ENCODE measurements at places on chromosomes 5 and 9.

DNA sequence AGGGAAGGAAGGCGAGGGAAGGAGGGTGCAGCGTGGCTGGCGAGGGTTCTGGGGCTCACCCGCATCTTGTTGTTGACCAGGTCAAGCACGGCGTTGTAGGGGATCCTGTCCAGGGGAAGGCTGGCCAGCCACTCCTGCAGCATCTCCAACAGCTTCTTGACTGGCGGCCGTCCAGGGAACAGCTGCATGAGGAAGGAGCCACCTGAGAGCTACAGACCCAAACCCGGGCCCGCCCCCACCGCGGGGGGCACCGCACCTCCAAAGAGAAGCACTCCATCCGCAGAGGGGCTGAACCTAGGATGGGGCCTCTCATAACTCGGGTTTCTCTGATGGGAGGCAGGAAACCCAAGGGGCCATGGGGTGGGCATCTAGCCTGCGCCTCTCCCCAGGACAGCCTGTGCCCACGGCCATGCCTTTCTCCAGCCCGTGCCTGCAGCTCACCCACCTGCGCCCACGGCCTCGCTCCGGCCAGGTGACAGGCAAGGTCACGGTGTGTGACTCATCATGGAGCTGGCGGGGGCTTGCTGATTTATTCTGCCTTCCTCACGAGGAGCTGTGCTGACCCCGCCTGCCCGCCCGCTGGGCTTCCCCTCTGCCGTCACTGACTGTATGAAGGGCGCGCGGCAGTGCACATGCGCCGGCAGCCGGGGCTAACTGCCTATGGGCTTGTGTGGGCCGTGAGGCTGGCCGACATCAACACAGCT lies 11.8 kb upstream of the LHX3 start:
- DNase-seq: no peak

GRCh38 chr5:140055152-140055551 lies 12.1 kb upstream of the NRG2 start:
- DNase-seq: no peak

DNA sequence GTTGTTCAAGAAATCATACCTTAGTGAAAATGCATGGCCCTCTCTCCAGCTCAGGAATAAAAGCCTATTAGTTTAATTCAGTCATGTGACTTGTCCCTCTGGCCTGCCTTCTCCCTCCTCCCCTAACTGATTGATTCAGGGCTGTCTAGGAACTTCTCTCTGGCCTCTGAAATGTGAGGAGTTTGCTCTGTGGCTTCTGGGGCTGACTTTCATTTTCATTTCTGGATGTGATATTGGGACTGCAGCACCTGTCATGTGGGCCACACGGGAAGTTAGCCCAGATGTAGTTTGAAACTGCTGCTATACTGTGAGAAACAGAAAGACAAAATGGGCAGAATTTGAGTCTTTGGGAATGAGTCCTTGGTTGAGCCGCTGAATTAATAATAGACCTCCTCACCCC lies 44.8 kb downstream of the PARP8 start:
- DNase-seq: no peak

GRCh38 chr9:81234924-81235610 lies 454.3 kb downstream of the TLE1 start:
- no peak for DNase-seq

GRCh38 chr5:38766151-38766550 lies 79.7 kb upstream of the OSMR start:
- DNase-seq: no peak

- DNase-seq: no peak
Measured at GRCh38 chr5:34627794-34628193, 28.3 kb upstream of the RAI14 start.

- DNase-seq: no peak
Measured at GRCh38 chr5:127758766-127759283, 55.6 kb downstream of the CCDC192 start.

DNA sequence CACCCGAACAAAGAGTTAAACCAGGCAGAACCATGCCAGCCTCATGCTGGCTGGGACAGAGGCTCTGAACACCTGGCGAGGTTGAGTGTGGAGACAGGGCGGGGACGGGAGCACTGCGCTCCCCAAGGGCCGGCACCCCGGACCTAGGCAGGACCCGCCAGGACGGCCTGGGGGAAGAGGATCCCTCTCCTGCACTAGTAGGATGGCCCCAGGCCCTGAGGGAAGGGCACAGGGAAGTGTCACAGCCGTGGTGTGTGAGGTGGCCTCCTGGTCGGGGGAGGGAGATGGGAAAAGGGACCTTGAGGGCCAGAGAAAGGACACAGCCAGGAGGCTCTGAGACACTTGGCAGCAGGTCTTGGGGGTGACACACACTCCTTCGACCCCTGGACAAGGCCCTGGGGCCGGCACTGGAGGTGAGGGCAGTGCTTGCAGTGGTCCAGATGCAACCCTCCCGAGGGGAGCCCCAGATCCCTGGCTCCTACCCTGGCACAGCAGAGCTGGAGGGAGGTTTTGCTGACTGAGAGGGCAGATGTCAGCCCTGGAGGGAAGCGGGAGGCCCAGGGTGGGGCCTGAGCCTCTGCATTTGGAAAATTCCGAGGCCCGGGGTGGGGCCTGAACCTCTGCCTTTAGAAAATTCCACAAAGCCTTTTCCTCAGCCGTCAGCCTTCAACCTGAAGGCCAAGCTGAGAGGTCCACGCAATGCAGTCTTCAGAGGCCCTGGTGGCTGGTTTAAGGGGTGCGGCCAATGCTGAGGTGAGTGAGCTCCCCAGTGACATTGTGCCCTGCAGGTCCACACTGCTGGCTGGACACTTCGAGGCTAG lies 24.8 kb upstream of the TERT start:
- DNase-seq: no peak

DNA sequence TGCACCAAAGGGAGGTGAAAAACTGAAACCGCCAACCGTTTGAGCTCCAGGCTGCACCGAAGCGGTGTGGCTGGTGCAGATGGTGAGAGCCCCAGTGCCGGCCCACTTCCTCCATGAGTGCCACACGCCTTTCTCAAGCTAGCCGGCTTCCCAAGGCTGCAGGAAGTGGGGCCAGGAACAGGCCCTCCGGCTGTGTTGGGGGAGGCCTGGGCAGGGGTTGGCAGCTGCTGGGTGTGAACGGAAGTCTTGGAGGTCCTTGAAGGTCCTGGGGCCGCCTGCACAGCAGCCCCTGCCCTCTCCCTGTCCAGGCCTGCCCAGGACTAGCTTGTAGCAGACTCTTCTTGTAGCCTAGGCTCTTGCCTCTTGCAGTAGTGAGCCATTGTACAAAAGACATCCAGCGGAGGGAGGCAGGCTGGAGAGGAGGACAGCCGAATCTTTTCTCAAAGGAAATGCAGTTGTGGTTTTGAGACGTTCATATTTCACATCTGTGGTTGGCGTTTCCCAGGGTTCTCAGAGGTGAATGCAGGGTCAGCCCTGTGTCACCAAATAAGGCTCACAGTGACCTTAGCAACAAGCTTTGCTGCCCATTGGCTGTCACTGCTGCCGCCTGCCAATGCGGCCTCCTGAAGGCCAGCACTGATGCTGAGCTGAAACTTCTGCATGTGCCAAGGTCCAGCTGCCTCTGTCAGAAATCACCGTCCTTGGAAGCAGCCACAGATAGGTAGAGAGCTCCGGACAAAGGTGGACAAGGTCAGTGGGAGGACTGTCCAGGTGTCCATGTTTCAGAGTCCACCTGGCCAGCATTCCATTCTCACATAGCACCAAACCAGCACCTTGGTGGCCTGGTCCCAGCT lies 23.9 kb downstream of the IRF1 start:
- no peak for DNase-seq

- DNase-seq: no peak
Measured at GRCh38 chr9:115008536-115009270, 78.3 kb upstream of the TNFSF8 start.

DNA sequence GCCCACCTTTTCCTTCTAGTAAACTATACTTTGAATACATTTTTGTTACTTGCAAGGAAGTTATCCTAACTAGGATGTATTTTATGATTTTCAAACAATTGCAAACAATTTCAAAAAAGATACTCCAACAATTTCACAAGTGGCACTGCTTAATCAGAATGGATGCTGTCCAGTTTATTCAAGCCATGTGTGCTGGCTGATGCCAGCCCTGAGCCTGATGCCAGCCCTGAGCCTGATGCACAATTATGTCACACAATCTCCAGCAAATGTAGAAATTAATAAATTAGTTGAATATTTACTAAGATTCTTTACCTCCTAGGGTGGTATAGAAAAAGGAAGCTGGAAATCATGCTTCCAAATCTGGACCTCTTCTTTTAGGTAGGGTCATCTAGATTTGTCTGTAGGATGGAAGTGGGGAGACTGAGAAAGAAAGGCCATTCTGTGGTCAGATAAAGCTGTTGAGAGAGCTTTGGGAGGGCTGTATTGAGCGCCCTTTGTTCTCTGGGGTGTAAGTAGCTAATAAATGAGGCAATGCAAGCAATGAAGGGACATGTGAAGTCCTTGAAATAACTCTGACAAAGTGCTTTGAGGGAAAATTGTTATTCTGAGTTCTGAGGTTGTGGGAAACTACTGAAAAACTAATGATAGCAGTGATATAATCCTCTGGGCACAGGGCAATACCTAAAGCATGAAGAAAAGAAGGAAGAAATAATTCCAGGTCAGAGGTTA lies 5.8 kb upstream of the C6 start:
- no peak for DNase-seq

DNA sequence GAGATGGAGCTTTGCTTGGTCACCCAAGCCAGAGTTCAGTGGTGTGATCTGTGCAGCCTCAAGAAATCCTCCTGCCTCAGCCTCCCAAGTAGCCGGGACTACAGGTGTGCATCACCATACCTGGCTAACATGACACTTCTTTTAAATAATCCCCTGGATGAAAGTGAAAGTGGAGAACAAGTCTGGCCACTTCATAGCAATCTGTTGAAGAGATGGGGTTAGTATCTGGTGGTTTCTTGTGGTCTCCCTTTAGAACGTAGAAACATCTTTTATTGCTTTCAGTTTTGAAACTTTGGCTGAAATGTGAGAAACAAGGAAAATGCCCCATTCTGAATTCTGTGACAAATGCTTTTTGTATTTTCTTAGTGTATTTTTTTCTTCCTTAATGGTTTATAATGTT lies 452.5 kb upstream of the RIOK2 start:
- DNase-seq: no peak

DNA sequence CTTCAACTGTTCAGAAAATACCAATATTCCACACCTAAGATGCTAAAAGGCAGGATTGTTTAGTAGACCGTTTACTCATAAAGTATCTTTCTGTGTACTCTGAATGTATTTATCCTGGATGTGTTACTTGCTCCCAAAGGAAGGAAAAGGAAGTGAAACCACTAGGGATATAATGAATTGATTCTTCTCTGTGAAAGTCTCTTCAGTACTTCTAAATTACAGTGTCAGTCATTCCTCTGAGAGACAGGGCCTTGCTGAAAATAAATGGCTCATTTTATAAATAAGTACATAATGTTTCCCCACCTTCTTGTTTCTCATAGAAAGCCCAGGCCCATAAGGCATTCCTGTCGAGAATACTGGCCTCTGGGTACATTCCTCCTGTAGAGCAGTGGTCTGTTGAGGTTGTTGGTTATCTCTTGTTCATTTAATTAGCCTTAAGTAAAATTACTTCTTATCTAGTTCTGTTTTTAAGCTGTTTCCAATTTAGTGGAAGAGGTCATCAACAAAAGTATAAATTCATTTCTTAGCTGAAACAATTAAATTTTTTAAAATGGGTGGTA lies 1.6 kb downstream of the HAPLN1 start:
- DNase-seq: no peak

DNA sequence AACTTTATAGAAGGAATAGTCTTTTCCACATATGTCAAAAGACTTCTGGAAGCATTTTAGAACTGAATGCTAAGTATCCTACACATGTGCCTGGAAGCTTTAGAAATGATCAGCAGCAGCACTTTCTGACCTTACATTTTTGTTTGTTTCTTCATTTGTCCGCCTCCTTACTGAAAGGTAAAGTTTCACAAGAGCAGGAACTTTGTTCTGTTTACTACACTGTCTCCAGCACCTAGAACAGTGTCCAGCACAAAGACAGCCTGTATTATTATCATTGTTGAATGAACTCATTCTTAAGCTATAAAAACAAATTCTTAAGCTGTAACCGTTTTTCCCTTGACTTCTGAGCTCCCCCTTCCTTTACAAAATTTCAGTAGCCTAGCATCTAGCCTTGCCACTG lies 14.8 kb downstream of the PIP5K1B start:
- DNase-seq: no peak

DNA sequence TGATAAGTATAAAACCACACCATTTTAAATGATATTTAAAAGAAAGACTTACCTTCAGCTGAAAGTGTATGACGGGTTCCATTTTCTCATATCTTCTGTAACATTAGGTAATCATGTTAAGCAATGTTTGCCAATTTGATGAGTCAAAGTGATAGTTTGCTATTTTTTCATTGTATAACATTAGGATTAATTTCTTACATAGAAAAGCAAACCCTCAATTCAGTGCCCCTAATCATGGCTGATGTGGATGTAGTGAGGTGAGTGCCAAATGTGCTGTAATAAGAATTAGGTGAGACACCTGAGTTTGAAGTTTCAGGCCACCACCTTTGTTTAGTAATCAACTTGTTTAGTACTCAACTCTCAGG lies 68.0 kb downstream of the UNC13B start:
- DNase-seq: no peak

DNA sequence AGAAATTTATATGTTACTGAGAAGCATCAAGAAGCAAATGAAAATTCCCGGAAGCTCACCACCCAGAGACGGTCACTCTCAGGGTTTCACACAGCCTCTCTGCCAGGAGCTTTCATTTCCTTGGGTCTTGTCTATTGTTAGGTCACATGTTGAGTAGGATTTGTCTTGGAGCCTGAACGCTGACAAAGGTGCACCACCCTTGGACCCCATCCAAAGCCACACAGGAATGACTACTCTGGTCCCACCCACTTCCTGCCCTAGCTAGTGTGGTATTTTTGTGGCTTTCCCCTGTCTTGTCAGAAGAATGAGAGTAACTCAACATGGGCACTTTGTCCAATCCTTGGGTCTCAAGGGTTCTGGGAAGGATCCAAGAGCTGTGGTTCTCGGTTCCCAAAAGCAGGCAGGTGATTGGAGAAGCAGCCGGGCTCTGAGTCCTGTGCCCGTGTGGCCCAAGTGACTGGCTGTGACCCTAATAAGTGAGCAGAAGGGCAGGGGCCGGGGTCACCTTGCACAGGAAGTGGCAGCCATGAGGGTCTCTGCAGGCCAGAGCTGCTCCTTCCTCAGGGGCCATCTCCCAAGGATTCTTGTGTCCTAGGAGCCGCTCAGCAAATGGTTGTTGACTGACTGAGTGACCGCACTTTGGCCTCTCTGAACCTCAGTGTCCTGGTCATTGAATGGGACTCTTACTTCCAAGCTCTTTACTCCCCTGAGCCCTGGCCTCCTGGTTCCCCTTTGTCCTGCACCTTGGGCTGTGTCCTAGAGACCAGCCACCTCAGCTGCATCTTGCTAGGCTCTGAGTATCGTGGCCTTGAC lies 6.9 kb downstream of the FGD3 start:
- peak; percentile 72 for DNase-seq

GRCh38 chr5:33080287-33080686 lies 360.5 kb upstream of the TARS1 start:
- DNase-seq: no peak

- DNase-seq: no peak
Measured at GRCh38 chr9:77063645-77064285, 44.3 kb downstream of the FOXB2 start.
